ENCODE measurements at places on chromosomes 6 and 20.

- no peak for DNase-seq
Measured at GRCh38 chr6:85017352-85017751, 253.0 kb upstream of the TBX18 start.

GRCh38 chr6:170250981-170251775 is 39.7 kb downstream of the DLL1 start:
- no peak for DNase-seq

- no peak for DNase-seq
Measured at GRCh38 chr6:88823998-88824397, 139.4 kb downstream of the RNGTT start.

- DNase-seq, result no peak
Measured at GRCh38 chr6:122200440-122200839, 199.0 kb upstream of the HSF2 start.

- DNase-seq, result no peak
Measured at GRCh38 chr6:134880487-134881190, 69.3 kb downstream of the ALDH8A1 start.

DNA sequence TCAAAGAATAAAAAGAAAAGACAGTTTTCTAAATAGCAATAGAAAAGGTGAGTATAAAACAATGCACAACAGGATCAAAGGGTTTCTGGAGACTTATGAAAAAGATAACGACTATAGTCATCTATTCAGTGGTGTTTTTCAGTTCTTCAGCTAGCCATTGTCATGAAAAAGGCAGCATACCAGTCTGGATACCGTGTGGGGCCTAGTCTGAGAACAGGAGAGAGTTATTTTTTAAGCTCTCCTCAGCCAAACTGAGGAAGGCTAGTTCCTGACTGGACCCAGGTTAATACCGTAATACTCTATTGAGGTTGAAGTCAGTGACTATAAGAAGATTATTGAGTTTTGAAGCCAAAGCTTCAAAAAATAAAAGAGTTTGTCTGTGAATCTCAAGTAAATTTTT is 49.5 kb downstream of the PLN start:
- DNase-seq, result no peak

- DNase-seq, result no peak
Measured at GRCh38 chr6:6960571-6961251, 147.1 kb upstream of the RREB1 start.

DNA sequence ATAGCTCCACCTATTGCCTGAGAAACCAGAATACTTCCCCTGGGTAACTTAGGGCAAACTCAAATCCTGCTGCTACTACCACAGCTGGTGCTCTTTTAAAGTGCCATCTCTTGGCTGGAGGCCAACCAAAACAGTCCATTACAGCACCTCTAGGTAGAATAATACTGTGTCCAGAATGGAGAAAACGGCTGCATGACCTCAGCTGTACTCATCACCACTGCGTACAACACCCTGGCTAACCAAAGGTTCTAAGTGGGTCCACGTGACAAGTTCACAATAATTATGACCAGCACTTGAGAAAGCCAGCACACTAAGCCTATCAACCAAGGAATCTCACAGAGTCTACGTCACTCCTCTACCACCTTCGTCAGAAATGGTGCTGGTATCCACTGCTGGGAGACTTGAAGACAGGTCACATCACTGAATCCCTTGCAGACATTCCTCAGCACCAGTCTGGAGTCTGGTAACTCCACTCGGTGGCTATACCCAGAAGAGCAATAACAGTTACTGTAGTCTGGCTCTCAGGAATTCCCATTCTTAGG is 40.9 kb upstream of the PKIB start:
- no peak for DNase-seq

GRCh38 chr6:132209351-132209750 is 191.9 kb downstream of the MOXD1 start:
- DNase-seq, result no peak

- no peak for DNase-seq
Measured at GRCh38 chr20:34987288-34988190, 31.9 kb downstream of the MYH7B start.

GRCh38 chr6:35539223-35539622 is 26.5 kb upstream of the TULP1 start:
- no peak for DNase-seq

- DNase-seq, result no peak
Measured at GRCh38 chr6:8225113-8225512, 122.8 kb upstream of the EEF1E1 start.

DNA sequence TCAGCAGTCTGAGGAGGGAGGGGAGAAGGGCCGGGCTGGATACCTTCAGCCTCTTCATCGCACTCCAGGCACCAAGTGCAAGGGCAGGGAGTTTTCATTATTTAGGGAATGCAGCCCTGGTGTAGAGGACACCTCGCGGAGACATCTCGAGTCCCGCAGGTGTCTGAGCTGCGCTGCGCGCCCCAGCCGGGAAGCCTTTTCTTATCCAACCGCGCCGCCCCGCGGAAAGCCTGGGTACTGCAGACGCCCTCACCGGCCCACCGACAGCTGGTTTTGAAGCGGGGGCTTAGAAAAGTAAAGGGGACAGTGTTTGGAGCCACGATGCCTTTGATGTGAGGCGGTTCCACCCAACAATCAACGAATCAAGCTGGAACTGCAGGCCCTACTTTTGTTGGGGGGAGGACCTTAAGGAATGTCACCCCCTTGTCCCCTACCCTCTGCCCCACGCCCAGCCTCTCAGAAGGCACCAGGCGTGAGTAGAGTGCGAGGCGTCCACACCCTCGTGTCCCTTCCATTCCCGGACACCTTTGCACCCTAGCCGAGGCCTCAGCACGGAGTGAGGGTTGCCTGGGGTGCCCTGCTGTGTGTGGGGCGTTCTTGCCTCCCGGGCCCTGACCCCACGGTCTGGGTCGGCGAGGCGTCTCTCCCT is 8.6 kb downstream of the NKX2-2 start:
- peak; percentile 78 for DNase-seq

- DNase-seq, result no peak
Measured at GRCh38 chr20:5918856-5919625, 31.3 kb downstream of the TRMT6 start.

DNA sequence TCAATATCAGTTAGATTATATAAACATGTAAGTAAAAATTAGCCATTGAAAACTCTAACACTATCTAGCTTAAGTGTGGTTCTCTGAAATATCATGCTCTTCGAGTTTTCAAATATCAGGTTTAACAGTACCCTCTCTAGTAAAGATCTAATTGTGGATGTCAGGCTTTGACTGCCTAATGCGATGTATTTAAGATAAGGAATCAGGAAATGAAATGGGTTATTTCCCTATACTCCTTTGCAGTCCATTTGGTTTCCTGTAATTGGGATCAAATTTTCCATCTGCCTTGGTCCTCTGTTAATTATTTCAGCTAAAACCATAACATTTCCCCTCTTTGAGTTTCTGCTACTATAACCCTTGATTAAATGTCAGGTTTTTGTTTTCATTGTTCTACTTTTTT is 361.3 kb upstream of the MMS22L start:
- no peak for DNase-seq

GRCh38 chr6:77292564-77293546 is 170.4 kb downstream of the HTR1B start:
- DNase-seq, result no peak

DNA sequence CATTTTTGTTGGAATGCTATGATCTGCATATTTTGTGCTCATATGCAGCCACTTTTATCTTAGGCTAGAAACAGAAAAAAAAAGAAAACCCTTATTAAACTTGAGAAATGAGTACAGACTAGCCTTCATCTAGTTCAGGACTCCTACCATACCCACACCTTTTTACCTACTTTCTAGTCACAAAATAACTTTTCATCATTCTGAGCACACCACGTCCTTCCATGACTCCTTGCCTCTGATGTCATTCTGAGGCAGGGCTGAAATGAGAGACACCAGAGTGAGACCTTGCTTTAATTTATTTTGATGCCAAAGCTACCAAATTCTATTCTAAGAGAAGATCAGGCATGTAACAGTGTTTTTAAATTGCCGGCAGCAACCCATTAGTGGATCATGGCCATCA is 38.8 kb downstream of the SNX3 start:
- no peak for DNase-seq

- no peak for DNase-seq
Measured at GRCh38 chr6:127748290-127748689, 152.6 kb downstream of the THEMIS start.

DNA sequence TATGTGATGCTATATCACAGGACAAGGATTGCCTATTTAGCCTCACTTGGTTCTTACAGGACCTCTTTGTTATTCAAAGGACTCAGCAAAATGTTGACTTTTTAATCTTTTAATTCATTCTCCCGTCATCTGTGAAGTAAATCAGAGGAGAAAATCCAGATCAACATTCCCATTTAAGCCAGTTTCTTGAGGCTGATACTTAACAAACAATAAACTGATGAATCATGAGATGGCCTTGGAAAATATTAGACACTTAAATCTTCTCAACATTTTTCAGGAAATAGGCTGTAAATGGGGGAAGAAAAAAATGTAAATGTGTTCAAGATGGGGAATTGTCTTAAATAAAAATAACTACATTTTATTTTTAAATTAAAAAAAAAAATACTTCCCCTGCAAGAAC is 55.9 kb upstream of the UBR2 start:
- no peak for DNase-seq

- no peak for DNase-seq
Measured at GRCh38 chr6:1789092-1789491, 179.4 kb downstream of the FOXC1 start.

DNA sequence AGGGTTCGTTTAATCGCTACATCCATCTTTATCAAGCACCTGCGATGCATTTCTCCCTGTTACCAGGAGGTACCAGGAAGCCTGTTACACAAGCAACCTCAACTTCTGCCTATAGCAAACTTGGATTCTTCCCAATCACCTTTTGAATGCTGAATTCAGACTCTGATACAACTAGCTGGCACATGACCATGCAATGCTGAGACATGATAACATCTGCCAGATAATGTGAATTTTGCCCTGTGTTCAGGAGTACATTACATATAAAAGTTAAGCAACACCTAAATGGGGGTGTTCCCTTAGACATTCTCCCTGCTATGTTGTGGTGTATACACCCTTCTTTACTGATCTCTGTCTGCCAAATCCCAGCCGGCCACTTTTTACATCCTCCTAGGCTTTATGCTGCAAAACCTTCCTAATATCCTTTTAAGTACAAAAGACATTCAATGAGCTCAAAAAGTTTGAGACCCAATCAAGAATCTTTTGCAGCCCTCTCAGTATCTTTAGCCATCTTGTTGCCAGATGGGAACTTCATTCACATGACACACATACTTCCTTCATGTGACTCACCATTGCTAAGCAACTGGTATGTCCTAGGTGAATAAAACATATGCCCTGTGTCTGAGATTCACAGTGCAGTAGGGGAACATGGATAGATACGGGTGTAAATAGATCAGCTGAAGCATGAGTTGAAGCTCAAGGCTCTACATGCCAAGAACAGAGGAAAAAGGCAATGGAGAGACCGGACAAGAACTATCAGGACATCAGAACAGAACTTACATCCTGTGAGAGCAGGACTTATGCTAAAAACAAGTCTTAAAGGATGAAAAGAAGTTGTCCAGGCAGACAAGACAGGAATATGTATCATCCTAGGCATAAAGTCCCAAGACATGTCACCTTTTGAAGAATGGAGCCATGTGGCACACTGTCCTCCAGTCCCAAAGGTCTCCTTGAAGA is 84.3 kb downstream of the ZHX3 start:
- no peak for DNase-seq

- DNase-seq, result no peak
Measured at GRCh38 chr20:36040571-36040970, 72.2 kb downstream of the CNBD2 start.

DNA sequence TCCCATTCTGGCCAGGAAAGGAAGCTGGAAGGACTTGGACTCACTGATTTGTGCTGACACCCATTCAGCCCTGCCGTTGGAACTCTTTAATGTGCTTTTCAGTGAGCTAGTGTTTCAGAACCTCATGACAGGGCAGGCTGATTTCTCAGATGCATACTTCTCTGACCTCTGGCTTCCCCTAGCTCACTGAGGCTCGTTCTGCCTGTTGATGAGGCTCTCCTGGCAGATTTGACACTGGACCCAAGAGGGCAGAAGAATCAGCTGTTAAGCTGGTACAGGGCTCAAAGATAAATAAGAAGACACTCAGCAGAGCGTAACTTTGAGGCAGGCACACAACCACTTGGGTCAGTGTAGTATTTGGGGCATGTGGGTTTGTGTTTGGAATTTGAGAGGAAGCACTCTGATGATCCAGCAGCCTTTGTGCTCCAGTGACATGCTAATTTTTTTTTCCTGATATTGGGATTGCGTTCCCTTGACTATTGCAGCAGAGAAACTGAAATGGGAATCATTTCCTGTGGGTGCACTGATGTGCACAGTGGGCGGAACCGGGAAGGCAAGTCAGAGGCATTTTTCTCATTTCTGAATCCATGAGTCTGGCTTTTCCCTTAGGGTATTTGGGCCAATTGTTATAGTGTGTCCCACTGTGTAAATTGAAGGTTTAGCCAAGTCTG is 80.2 kb downstream of the CARMIL1 start:
- DNase-seq, result no peak

DNA sequence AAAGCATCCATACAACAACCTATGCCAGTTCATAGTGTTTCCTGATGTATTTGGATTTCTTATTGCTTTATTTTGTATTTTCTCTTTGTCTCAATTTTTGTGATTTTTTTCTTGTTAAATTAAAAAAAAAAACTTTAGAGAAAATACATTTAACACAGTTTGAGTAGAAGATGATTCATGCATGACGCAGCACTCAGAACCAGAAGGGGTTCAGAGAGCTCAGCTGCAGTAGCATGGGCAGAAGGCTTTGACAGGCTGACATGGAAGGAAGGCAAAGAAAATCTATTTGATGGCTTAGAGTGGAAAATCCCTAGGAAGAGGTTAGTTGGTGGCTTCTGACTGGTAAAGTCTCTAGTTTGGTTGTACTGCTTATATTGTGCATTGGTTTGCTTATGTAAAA is 207.2 kb upstream of the STXBP5 start:
- DNase-seq, result no peak

- peak; percentile 65 for DNase-seq
Measured at GRCh38 chr6:33427585-33428223, 7.8 kb downstream of the SYNGAP1 start.

- no peak for DNase-seq
Measured at GRCh38 chr6:43459535-43459934, 4.2 kb upstream of the DLK2 start.

Data from activated naive CD4-positive, alpha-beta T cell (primary cell).